ENCODE measurements at places on chromosomes 7 and 10. TPM values are rescaled to one million over a fixed set of nuclear protein-coding genes. Genes with fewer than 3 reads are reported as not detected.

C10orf62 gene
- total RNA-seq = 0.36 TPM

MOGAT3 gene
- not detected for total RNA-seq

CYP3A7 gene
- total RNA-seq = not detected

GGCT gene
- 24.2 TPM for total RNA-seq

GRCh38 chr7:127380479-127380878, 12.0 kb downstream of the ZNF800 start:
- DNase-seq = no peak
- no peaks in the 10 kb centered on the region for H3K27me3 ChIP-seq
- H3K27ac ChIP-seq = no peak overlapping the region
- no peak overlapping the region for H3K4me3 ChIP-seq
- peaks cover 7% of the 10 kb centered on the region for H3K4me1 ChIP-seq

DNA sequence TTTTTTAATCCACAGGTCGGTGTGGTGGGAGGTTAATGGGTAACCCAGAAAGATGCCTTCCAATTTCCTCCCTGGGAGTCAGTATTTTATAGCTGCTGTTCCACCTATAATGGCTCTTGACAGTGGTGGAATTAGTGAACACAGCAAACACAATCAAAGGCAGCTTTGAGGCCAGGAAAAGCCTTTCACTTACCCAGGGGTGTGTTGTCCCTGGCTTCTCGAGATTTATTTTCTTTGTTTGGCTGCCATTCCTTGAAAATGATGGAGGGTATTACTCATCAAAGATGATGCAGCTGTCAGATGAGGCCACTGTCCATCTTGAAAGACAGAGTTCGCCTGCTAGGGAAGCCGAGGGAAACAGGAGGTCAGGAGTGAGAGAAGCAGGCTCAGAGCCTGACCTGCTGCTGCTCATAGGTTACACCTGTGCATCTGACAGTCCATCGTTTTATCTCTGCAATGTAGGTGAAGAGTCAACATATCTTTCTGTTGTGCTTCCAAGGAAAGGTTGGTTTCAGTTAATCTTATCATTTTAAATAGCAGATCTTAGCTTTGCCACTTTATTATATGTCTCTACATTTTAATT, 221.6 kb downstream of the XPNPEP1 start:
- H3K4me1 ChIP-seq = no peaks in the 10 kb centered on the region
- H3K36me3 ChIP-seq = no peaks in the 10 kb centered on the region

- H3K27me3 ChIP-seq = no peaks in the 10 kb centered on the region
- DNase-seq = no peak
- no peaks in the 10 kb centered on the region for H3K4me1 ChIP-seq
- H3K4me3 ChIP-seq = no peak overlapping the region
Measured at GRCh38 chr10:33428682-33429081, 94.2 kb upstream of the NRP1 start.

DNA sequence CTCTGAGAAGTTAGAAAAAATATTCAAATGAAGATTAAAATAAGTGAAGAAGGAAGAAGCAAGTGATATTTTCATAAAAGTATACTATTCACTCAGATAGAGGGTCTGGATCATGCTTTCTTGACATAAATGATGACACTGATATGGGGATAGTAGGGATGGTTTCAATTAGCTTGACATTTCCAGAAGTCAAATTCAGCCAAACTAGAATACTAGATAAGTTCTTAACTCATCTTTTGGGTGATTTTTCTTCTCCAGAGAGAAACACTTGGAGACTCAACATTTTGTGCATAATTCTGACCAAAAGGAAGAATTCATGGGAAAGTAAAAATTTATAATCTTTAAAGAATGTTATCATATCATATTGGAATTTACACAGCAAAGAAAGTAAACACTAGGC, 152.0 kb upstream of the LRGUK start:
- no peaks in the 10 kb centered on the region for H3K4me1 ChIP-seq
- H3K27me3 ChIP-seq = no peaks in the 10 kb centered on the region
- no peak overlapping the region for H3K27ac ChIP-seq
- DNase-seq = no peak

DNA sequence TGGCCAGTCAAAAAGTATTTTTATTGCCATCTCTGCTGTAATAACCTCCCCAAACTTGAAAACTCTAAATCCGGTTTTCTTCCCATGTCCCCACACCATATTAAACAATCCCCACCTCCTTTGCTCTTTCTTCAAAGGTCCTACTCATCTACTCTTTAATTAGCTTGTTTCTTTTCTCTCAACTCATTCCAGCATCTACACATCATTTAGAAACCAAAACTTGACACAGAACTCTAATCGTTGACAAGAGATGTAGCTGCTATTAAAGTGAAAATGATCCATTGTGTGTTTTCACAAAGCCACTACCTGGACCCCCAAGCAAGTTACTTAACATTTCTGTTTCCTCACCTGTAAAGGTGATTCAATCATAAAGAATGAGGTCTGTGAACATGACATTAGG, 436.3 kb upstream of the NPVF start:
- H3K4me3 ChIP-seq = no peak overlapping the region
- H3K36me3 ChIP-seq = no peaks in the 10 kb centered on the region
- no peaks in the 10 kb centered on the region for H3K27me3 ChIP-seq
- no peak for DNase-seq

- no peak overlapping the region for H3K4me3 ChIP-seq
- no peak for DNase-seq
- no peak overlapping the region for H3K27ac ChIP-seq
- H3K4me1 ChIP-seq = peaks cover 9% of the 10 kb centered on the region
Measured at GRCh38 chr7:87147500-87147899, 4.8 kb upstream of the DMTF1 start.

GRCh38 chr7:119596651-119597050, 676.3 kb upstream of the KCND2 start:
- no peak overlapping the region for H3K4me3 ChIP-seq
- H3K36me3 ChIP-seq = no peaks in the 10 kb centered on the region
- H3K27me3 ChIP-seq = no peaks in the 10 kb centered on the region
- no peak for DNase-seq

DNA sequence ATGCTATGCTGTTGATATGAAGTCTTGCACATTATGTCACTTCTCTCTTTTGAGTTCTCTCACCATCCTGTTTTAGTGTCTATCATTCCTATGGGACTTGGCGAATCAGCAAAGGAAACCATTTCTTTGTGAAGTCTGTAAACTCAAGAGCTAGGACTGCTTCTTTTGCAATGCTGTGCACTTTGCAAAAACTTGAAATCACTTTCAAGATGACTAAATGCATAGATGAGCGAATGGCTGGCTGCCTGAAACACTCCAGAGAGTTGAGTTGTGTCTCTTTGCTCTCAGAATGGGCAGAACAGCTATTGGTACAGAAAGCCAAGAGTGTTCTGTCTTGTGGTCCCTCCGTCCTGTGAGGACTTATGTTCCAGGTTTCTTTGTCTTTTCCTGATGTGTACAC, 18.3 kb upstream of the ELMO1 start:
- DNase-seq = no peak
- no peaks in the 10 kb centered on the region for H3K36me3 ChIP-seq
- H3K27me3 ChIP-seq = no peaks in the 10 kb centered on the region
- H3K4me3 ChIP-seq = no peak overlapping the region

- peak; percentile 14 for DNase-seq
- H3K36me3 ChIP-seq = no peaks in the 10 kb centered on the region
- H3K4me3 ChIP-seq = no peak overlapping the region
- no peak overlapping the region for H3K27ac ChIP-seq
- no peaks in the 10 kb centered on the region for H3K4me1 ChIP-seq
Measured at GRCh38 chr10:108348215-108348614, 1183.7 kb upstream of the SORCS1 start.

All from osteoblast (primary cell).